ENCODE measurements at places on chromosomes 2 and 18.
A peak's percentile ranks its signal among the peaks of the same experiment; 100 is the strongest.

DNA sequence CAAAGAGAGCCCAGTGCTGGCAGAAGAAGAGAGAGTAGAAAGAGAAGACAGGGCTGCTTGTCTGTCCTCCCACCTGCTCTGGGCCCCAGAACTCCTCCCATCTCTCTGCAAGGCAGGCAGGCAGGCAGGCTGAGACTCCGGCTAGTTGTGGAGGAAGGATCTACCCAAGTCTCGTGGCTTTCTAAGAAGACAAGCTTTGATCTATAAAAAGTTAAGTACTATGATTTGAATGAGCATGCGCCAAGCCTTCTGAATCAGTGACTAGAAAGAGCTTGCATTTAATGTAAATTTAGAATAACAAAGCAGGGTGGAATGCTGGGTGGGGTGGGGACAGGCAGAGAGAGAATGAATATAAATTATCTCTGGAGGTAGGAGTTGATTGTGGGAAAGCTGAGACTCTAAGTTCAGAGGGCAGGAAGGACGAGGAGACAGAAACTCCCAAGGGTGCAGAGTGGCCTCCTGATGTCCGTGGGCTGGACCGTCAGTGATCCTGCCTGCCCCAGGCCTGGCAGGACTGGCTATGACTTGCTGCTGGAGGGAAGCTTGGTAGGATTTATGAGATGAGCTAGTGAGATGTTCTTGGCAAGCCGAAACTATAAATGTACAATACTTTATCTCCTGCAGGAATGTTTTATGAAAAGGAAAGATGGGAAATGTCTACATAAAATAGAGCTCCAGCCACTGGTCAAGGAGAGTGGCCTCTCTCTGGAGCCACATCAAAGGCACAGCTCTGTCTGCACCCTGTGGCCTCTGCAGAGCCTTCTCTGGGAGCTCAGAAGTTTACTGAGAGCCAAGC, 447.5 kb downstream of the TNS1 start:
- DNase-seq, result no peak

DNA sequence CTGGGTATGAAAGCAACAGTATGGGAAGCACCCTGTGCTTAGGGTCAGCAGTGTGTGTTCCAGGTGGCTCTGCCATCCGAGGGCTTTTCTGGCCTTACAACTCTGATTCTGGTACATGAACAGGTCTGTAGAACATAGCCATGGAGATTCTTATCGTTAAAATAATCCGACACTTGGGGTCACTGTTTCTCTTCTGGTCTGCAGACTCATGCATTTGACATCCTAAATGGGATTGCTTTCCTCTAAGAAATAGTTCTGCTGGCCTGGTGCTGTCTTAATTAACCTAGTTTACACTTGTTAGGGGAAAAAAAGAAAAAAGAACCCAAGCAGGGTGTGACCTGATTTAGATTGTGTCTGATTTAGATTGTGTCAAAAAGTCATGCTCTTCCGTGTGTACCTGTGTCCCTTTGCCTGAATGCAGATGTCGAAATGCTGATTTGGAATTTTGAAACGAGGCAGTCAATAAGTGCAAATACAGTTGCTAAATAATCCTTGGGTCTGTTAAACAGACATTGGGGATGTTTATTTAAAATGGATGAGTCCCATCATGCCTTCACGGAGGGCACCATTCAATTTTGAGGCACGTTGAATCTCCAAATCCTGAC, 59.6 kb downstream of the TRPM8 start:
- DNase-seq, result no peak

DNA sequence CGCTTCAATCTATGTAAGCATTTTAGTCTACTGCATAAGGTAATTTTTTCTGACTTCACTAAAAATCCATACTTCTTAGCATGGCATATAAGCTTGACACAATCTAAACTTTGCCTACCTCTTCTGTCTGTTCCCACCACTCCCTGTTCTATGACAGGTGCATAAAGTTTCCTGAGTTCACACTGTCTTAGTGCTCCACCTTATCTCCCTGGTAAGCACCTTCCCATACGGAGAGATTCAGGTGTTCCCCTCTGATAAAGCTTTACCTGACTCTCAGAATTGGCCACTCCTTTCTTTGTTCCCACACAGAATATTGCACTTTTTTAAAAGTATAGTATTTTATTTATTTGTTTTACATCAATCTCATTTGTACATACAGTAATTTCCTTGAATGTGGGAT, 16.8 kb upstream of the ITGA4 start:
- no peak for DNase-seq

- no peak for DNase-seq
Observed at GRCh38 chr18:8657873-8658470, 47.4 kb upstream of the MTCL1 start.

DNA sequence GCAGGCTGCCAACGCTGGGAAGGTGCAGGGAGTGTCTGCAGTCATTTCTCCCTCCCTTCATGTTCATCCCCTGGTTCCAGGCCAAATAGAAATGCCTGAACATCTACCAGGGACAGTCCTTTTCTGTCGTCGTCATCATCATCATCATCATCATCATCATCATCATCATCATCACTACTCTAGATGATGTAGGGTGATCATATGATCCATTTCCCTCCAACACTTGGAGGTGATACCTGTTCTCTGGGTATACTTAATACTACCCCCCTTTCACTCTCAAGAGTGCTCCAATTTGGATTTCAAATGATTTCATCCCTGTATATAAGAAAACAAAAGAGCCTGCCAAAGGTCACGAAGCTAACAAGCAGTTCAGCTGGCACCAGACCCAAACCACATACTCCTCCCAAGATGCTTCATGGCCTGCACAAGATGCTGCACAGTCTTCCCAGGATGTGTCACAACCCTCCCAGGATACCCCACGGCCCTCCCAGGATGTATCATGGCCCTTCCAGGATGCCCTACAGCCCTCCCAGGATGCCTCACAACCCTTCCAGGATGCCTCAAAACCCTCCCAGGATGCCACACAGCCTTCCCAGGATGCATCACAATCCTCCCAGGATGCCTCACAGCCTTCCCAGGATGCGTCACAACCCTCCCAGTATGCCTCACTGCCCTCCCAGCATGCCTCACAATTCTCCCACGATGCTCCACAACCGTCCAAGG, 257.9 kb downstream of the DYSF start:
- DNase-seq, result no peak

DNA sequence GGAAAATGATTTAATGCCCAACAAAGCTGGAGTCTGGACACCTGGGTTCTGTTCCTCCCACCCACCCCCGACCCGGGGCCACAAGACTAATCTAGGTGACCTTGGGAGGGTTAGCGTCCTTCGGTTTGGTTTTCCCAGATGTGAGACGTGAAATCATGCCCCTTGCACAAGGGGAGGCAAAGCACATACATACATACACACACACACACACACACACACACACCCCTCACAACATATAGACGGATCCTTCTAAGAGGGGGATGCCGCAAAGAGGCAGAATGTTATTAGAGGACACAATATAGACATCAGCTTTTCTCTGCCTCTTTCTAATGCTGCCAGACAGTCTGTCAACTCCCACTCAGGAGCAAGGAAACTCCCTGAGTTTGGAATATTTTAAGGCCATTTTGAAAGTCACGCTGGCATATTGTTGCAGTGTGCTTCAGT, 616 bp upstream of the RBMS1 start:
- DNase-seq, result no peak

- DNase-seq, result no peak
Observed at GRCh38 chr2:30136764-30137444, 9.9 kb upstream of the YPEL5 start.

DNA sequence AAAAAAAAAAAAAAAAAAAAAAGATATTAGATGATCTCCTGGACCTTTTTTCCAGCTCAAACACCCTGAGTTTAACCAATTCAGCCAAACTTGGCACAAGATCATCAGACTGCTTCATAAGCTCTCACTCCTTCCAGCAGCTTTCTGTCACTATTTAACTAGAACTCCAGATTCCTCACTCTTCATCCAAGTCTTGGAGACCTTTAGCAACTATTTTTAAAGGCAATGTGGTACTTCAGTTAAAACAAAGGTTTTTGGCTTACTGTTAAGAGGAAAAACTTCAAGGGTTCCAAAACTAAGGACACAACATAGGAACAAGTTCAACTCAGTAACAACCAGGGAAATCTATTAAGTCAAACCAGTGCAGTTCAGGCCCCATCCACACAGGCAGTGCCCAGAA, 23.2 kb downstream of the LAMA1 start:
- DNase-seq, result no peak

DNA sequence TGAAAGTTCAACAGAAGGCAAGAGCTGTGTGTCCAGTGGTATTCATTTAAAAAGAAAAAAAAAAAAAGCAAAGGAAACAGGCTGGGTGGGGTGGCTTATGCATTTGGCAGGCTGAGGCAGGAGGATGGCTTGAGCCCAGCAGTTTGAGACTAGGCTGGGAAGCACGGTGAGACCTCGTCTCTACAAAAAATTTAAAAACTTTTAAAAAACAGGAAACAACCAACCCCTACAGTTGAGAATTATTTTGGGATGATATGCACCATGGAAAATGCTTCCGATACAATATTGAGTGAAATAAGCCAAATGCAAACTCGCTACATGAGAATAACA, 31.2 kb downstream of the PTPN18 start:
- no peak for DNase-seq

DNA sequence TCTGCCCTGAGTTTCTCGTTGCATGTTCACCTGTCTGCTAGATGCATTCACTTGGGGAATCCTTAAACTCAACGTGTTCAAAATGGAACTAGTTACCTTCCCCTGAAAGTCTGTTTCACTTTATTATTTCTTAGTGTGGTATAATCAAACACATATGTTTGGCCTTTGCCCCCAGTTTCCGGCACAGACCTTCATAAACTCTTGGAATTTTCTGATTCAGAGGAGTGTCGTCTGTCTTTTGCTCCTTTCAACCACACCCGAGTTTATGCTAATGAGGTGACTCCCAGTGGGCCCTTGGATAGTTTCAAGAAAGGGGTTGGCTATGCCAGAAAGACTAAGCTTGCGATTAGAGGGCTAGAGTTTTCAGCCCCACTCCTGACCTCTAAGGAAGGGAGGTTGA, 198.9 kb downstream of the CDCA7 start:
- no peak for DNase-seq

DNA sequence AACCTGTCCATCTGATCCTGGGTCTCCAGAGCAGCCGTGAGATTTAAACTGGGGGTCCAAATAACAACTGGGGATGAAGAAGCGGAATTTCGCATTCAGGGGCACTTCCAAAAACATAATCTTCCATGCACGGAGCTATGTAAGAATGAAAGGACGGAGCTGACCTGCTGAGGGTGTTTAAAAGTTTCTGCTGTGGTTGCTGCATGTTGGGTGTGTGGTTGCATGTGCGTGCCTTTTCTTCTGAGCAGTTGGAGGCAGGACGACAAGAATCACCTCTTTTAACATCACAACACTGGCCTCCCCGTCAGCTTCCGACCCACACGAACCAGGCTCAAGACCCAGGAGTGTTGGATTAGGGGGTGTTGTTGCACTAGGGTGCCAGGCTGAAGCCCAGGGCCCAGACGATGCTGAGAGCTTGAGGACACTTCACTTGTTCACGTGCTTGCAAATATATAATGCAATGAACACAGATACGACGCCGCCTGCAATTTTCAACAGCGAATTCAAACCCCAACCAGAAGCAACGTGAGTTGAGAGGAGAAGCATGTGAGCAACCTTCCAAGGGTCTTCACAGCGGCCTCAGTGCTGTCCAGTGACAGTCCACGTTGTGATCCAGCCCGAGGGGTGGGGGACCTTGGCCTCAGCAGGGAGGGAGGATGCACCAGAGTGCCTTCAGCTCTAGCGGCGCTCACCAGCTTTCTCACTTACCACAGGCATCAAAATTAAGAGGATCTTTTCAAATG, 76.0 kb upstream of the SALL3 start:
- no peak for DNase-seq

DNA sequence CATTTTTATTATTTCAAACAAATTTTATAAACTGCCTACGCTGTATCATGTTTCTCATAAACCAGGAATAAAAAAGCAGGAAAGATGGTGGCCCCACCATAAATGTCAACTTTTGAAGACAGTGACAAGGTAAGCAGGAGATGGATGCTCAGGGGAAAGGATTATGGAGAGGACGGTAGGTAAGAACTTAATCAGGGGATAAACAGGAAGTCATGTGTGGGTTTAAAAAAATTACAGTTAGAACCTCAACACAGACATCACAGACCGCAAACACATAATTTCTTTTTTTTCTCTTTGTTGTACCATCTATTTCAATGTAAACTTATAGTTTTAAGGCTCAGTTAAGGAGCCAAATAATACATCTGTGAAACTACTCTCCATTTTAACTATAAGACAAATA, 575.2 kb upstream of the SLC8A1 start:
- no peak for DNase-seq

- peak; percentile 23 for DNase-seq
Observed at GRCh38 chr2:170929686-170930050, 615 bp downstream of the GORASP2 start.

DNA sequence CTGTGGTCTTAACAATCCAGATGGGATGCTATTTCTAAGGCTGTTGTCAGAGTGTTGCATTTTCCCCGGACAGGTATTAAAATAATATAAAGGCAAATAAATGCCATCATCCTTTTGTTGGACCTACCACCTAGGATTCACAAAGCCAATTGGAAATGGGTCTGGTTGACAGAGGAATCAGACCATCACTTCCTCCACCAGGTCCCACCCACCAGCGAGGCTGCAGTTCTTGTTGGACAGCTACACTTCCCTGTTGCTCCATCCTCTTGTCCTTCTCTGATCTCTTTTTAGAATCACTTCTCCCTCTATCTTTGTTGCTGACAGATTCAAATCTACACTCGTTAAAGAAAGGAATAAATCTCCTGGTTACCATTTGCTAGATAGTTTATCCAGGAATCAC, 1.1 kb downstream of the TMEM169 start:
- DNase-seq, result no peak

DNA sequence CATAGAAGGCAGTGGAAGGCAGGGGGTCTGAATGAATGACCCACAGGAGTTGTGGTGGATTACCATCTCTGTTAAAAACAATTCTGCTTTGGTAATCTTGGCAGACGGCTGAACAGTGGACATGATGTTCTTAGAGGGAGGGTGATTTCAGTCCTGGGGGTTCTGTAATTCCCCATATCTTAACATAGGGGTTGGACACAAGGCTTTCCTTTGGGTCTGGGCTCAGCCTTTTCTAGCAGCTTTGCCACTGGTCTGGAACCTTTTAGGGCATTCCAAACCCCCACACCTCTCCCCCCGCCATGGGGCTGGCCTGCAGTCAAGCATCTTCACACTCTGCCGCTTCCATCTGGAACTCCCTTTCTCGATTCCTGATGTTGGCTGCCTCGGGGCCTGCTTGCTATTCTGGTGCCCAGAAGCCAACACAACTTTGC, 50.3 kb downstream of the RPL37A start:
- DNase-seq, result no peak

DNA sequence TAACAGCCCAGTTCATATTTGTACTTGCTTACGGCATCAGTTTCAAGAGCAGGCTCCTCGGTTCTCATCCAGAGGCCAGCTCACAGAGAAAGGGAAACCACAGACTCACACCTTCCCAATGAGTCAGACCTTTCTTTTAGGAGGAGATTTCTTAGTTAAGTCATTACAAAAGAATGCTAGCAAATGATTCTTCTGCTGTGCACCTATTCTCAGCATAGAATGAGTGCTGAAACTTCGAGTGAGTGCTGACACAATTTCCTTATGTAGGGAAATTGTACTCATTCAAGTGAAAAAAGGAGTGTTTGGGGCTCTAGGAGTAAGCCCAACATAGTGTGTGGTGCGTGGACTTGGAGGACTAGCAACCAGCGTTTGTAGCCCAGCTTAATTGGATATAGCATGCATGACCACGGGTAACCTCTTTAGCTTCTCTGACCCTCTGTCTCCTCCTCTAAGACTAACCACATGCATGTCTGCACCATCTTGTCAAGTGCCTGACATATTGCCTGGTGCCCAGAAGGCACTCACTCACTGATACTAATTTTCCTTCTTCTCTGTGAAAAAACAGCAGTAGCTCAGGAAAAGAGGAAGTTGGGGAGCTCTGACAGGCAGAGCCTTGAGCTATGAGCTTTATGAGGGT, 87.0 kb downstream of the ALPK2 start:
- peak; percentile 90 for DNase-seq

All from T-helper 1 cell (primary cell).